ENCODE measurements at places on chromosomes 7 and 10. TPM values are rescaled to one million over a fixed set of nuclear protein-coding genes. Genes with fewer than 3 reads are reported as not detected.

GRCh38 chr7:47513741-47514241, 68.1 kb downstream of the TNS3 start:
- no peaks in the 10 kb centered on the region for H3K36me3 ChIP-seq
- no peak overlapping the region for H3K4me3 ChIP-seq
- H3K4me1 ChIP-seq: peaks cover 24% of the 10 kb centered on the region
- no peaks in the 10 kb centered on the region for H3K27me3 ChIP-seq

LIPF gene
- total RNA-seq: not detected

- H3K4me3 ChIP-seq: peak overlapping the region; percentile 34
- no peaks in the 10 kb centered on the region for H3K36me3 ChIP-seq
- H3K27ac ChIP-seq: peak overlapping the region; percentile 82
- DNase-seq: no peak
- H3K4me1 ChIP-seq: peaks cover 10% of the 10 kb centered on the region
These were observed 12.2 kb upstream of the CAV1 start for GRCh38 chr7:116512520-116513188.

GRCh38 chr10:23364378-23364777, 19.8 kb upstream of the C10orf67 start:
- no peak overlapping the region for H3K4me3 ChIP-seq
- DNase-seq: no peak
- H3K27ac ChIP-seq: no peak overlapping the region
- no peaks in the 10 kb centered on the region for H3K36me3 ChIP-seq
- no peaks in the 10 kb centered on the region for H3K4me1 ChIP-seq

CFAP43 gene
- total RNA-seq: 0.25 TPM

MCM10 gene
- total RNA-seq: 0.98 TPM

CPN1 gene
- not detected for total RNA-seq

GRCh38 chr10:79295563-79295962, 51.7 kb upstream of the PPIF start:
- no peak overlapping the region for H3K4me3 ChIP-seq
- H3K27me3 ChIP-seq: no peaks in the 10 kb centered on the region
- H3K27ac ChIP-seq: peak overlapping the region; percentile 36
- H3K36me3 ChIP-seq: peaks cover 96% of the 10 kb centered on the region

DNA sequence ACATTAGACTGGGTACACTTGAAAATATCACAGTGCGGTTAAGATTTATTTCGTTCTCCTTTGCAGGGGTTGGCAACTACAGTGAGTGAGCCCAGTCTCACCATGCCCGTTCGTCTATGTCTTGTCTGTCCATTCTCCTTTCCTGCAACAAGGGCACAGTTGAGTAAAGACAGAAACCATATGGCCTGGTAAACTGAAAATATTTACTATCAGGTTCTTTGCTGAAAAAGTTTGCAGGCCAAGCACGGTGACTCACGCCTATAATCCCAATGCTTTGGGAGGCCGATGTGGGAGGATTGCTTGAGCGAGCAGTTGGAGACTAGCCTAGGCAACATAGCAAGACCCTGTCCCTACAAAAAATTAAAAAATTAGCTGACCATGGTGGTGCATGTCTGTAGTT, 11.4 kb upstream of the KCTD7 start:
- no peaks in the 10 kb centered on the region for H3K27me3 ChIP-seq
- H3K4me3 ChIP-seq: no peak overlapping the region
- no peak for DNase-seq
- H3K36me3 ChIP-seq: no peaks in the 10 kb centered on the region
- no peak overlapping the region for H3K27ac ChIP-seq

GPNMB gene
- 113 TPM for total RNA-seq

DNA sequence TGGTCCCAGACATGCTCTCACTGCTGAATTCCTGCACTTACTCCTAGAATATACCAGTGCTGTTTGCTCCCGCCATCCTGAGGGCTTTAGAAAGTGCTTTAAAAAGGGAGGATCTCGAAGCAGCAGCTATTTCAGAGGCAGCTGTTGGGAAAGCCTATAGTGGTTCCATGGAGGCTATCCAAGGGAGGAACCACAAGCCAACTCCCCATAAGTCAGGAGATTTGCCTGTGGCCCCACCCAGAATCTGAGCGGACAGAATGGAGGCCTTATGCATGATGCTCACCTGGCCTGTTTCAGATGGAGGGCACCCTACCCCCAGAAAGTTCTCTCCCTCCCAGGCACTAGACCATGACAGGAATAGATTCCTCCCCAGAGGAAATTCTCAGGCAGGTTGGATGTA, 2.3 kb upstream of the KCNIP2 start:
- H3K27ac ChIP-seq: no peak overlapping the region
- H3K4me3 ChIP-seq: no peak overlapping the region
- H3K27me3 ChIP-seq: no peaks in the 10 kb centered on the region
- H3K4me1 ChIP-seq: peaks cover 21% of the 10 kb centered on the region
- no peaks in the 10 kb centered on the region for H3K36me3 ChIP-seq
- peak; percentile 77 for DNase-seq

HTR5A gene
- total RNA-seq: not detected

NEUROD6 gene
- not detected for total RNA-seq

SPDYE16 gene
- not detected for total RNA-seq
